ENCODE measurements at places on chromosomes 16 and 17. TPM values are rescaled to one million over a fixed set of nuclear protein-coding genes. Genes with fewer than 3 reads are reported as not detected.

Gene PIEZO1
- 111 TPM for polyA plus RNA-seq

Gene HS3ST2
- polyA plus RNA-seq, result not detected

- H3K4me1 ChIP-seq, result peaks cover 66% of the 10 kb centered on the region
- DNase-seq, result peak; percentile 81
Measured at GRCh38 chr17:47982091-47982617, 11.2 kb downstream of the CDK5RAP3 start.

GRCh38 chr17:8275421-8276290 lies 12.8 kb upstream of the RANGRF start:
- DNase-seq, result no peak
- no peaks in the 10 kb centered on the region for H3K27me3 ChIP-seq
- no peaks in the 10 kb centered on the region for H3K4me1 ChIP-seq
- H3K27ac ChIP-seq, result no peak overlapping the region
- no peak overlapping the region for H3K4me3 ChIP-seq
- peaks cover 4% of the 10 kb centered on the region for H3K36me3 ChIP-seq

DNA sequence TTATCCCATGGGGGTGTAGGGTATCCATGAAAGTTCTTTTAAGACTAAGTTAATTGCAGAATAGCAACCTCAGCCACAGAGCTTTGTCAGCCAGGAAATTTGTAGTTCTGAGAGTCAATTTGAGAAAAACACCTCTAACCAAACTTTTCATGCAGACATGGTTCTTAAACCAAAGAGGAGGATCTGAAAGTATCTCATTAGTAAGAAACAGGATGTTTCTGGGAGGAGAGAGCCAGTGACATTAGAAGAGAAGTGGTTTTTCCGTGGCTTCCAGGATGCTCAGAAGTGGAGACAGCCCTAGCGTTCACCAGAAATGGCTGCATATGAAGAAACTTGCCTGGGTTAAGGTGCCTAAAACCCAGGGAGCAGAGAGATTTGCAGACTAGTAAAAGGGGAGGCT lies 7.9 kb downstream of the GNAO1 start:
- no peak overlapping the region for H3K4me3 ChIP-seq
- peaks cover 14% of the 10 kb centered on the region for H3K4me1 ChIP-seq
- H3K27ac ChIP-seq, result no peak overlapping the region
- no peak for DNase-seq

DNA sequence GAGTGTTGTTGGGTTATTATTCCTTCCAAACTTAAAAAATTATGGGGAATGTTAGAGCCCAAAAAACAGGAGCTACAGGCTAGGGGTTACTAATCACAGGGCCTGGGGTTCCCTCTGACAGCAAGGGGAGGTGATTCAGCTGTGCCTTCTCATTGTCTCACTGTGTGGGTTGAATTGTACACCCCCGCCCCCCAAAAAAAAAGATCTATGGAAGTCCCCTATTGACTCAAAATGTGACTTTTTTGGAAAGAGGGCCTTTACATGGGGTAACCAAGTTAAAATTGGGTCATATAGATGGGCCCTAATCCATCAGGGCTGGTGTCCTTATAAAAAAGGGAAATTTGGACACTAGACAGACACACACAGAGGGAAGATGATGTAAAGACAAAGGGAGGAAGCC lies 190.2 kb downstream of the SOX9 start:
- no peak overlapping the region for H3K4me3 ChIP-seq
- DNase-seq, result no peak
- no peaks in the 10 kb centered on the region for H3K27me3 ChIP-seq
- no peaks in the 10 kb centered on the region for H3K36me3 ChIP-seq

GRCh38 chr16:79257953-79258490 lies 342.5 kb downstream of the MAF start:
- H3K4me3 ChIP-seq, result no peak overlapping the region
- H3K36me3 ChIP-seq, result no peaks in the 10 kb centered on the region
- no peaks in the 10 kb centered on the region for H3K4me1 ChIP-seq
- no peaks in the 10 kb centered on the region for H3K27me3 ChIP-seq
- H3K27ac ChIP-seq, result no peak overlapping the region

- no peaks in the 10 kb centered on the region for H3K36me3 ChIP-seq
- no peak overlapping the region for H3K27ac ChIP-seq
- H3K4me3 ChIP-seq, result no peak overlapping the region
- peaks cover 41% of the 10 kb centered on the region for H3K27me3 ChIP-seq
Measured at GRCh38 chr16:12904329-12904671, 2.9 kb downstream of the SHISA9 start.

Data from SK-N-SH (cell line).